Stimulated activated CD4-positive, alpha-beta T cell treated with anti-CD3 and anti-CD28 coated beads, Interleukin-1b, Interleukin-23, amount 100 ng/mL, for 1 hour (primary cell): ENCODE measurements at places on chromosomes 12 and 14.

DNA sequence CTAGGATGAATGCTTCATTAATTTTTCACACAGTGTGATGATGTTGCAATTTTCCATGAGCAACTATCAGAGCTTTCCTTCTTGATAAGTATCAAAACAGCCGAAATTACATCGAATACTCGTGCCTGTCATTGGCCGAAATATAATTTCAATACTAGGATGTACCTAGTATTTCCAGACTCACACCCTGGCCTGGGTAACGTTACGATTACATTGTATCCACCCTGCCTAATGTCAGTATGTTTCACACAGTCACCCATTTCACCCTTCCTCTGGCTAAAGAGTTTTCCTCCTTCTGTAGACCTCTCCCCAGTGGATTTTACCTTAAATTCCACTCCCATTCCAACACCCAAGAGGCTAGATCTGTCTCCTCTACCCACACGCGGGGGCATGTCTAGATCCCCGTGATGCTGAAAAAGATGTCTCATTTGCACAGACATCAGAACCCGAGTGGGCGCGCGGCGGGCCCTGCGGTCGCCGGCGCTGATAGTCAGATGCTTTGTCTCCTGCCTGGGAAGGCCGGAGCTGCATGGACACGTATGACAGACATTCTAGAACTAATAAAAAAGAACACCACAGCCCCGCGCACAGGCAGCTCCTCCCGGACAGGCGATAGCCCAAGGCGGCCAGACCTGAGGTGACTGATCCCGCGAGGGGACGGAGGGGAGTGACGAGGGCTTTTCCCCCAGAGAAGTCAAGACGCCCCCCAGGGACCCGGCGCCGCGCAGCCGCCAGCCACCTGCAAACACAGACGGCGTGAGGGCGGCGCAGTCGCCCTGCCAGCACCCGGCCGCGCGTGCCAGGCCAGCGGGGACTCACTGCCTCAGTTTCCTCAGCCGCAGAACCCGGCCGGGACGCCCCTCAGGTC lies 723 bp downstream of the KIF21A start:
- DNase-seq, result peak; percentile 19

GRCh38 chr14:100526632-100527031 lies 60.6 kb downstream of the BEGAIN start:
- DNase-seq, result no peak

DNA sequence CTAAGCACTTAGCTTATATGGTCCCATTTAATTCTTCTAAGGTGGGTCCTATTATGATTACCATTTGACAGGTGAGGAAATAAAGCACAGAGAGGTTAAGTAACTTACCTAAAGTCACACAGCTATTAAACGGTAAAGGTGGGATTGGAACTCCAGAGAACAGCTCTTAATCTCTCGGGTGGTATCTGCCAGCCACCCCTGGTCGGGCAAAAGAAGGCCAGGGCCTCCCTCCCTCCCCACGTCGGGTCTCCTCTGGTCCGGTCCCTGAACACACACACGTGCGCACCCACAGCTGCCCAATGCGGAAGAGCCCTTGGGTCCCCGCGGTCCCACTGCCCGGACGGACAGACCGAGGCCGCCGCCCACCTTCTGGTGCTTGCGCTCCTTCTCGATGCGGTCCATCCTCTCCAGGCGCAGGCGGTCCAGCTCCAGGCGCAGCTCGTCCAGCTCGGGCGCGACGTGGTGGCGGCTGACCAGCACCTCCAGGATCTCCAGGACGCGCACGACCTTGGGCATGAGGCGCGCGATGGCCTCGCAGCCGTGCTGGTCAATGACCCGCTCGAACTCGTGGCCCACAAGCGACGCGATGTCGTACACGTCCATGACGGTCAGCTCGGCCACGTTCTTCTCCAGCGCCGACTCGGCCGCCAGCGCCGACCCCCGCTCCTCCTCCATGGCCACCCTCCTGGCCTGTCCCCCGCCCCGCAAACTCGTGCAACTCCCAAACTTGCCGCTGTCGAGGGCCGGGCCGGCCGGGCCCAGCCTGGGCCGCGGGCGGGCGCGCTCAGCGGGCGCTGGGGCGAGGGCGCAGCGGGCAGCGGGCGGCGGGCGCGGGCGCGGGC lies 490 bp downstream of the RILPL1 start:
- no peak for DNase-seq

GRCh38 chr12:105227879-105228278 lies 8.1 kb downstream of the APPL2 start:
- DNase-seq, result no peak

DNA sequence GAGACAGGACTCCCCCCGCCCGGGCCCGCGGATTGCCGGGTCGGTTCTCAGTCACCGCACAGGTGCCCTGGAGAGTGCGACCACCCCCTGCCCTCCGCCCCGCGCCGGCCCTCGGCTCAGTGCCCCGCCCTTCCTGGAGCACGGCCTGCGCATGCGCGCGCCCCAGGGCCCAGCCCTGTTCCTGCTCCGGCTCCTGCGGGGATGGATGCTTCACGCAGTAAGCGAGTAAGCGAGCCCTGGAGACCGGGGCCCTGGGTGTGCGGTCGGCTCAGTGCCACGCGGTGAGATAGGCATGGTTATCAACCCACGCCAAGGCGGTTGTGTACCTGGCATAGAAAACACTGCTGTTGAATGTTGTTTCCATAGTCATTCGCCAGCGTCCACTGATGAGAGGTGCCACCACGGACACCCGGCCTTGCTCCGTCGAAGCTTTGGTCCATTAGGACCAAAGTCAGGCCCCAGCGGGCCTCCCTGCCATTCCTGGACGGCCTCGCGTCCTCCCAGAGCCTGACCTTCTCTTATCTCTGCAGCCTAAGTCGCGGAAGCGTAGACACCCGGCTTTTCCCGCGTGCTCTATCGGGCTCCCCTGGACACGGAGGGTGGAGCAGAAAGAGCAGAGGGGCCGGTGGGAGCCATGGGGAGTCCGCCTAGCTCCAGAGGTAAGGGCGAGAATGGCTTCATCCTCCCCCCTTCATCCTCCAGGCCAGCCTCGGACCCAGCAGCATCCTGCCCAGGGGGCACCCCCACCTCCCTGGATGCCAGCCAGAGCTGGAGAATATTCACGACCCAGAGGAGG lies 90.6 kb downstream of the PAPOLA start:
- DNase-seq, result peak; percentile 34

- no peak for DNase-seq
Measured at GRCh38 chr12:113333877-113334785, 778 bp downstream of the SLC8B1 start.

GRCh38 chr12:92055877-92056276 lies 89.8 kb downstream of the BTG1 start:
- no peak for DNase-seq

- DNase-seq, result no peak
Measured at GRCh38 chr12:8636581-8636980, 23.9 kb upstream of the AICDA start.

GRCh38 chr12:126036348-126036747 lies 971.1 kb downstream of the AACS start:
- no peak for DNase-seq

DNA sequence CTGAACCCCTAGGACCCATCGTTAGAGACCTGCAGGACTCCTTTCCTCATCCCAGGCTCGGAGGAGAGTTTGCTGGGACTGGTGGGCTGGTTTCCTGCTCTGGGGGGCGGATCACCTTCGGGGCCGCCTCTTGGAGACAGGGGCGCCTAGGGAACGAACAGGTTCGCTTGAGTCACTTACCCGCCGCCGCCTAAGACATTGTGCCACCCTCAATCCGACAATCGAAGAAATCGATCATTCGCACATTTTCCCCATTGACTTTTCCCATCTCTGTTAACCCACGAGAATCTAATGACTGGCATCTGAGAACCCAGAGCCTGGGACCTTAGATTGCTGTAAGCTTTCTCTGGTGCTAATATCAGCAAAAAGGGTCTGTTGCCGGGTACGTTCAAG lies 322 bp downstream of the SLC39A9 start:
- DNase-seq, result peak; percentile 28

- no peak for DNase-seq
Measured at GRCh38 chr14:88613552-88614010, 50.7 kb downstream of the ZC3H14 start.

DNA sequence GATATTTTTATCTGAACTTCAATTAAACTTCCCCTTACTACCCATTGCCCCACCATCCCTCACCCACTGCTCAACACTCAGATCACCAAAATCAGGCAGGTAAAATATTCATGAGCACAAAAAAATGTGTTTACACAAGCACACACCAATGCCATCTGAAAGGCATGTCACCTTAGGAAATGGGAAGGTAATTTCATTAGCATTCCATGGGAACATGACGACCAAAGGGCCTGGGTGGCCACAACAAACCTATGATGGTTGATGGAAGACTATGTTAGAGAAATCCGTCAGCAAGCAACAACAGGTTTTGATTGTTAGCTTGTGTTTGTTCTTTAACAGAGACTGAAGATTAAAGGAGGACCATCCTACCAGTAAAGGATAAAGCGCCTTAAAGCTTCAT lies 97.6 kb downstream of the BCAT1 start:
- no peak for DNase-seq

DNA sequence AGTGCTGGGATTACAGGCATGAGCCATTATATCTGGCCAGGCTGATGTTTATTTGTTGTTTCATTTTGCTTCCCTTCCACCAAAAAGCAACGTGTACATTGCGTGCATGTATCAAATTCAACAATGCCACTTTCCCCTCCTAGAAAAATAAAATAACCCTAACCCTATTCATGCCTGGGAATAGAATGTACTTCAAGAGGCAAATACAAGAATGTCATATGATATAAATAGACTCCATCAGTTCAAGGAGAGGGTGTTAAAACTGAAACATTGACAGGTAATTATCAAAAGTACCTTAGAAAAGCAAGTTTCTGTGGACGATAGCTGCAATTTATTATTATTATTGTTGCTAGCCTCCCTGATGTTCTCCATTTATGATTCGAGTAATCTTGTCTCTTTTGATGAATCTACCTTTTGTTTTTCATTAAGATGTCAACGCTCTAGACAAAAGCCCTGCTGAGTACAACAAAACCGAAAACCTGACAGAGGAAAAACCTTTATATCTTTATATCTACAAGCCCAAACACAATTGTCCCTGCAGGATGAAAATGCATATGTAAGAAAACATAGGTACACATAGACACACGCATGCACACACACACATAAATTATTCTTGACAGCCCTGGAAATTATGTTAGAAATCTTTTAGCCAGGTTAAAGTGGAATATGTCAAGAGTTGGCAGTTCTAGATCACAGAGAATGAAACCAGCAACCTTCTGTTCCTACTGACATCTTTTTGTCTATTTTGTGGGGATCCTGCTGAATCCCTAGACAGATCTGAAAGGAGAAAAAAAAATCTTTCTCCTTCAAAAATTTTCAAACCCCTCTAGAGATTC lies 98.9 kb downstream of the BTG1 start:
- no peak for DNase-seq

- no peak for DNase-seq
Measured at GRCh38 chr12:12533238-12533829, 29.3 kb downstream of the DUSP16 start.
